ENCODE measurements at places on chromosomes 12 and 14.

- no peak for DNase-seq
These were observed 1.4 kb downstream of the PRKD1 start for GRCh38 chr14:29926228-29926627.

DNA sequence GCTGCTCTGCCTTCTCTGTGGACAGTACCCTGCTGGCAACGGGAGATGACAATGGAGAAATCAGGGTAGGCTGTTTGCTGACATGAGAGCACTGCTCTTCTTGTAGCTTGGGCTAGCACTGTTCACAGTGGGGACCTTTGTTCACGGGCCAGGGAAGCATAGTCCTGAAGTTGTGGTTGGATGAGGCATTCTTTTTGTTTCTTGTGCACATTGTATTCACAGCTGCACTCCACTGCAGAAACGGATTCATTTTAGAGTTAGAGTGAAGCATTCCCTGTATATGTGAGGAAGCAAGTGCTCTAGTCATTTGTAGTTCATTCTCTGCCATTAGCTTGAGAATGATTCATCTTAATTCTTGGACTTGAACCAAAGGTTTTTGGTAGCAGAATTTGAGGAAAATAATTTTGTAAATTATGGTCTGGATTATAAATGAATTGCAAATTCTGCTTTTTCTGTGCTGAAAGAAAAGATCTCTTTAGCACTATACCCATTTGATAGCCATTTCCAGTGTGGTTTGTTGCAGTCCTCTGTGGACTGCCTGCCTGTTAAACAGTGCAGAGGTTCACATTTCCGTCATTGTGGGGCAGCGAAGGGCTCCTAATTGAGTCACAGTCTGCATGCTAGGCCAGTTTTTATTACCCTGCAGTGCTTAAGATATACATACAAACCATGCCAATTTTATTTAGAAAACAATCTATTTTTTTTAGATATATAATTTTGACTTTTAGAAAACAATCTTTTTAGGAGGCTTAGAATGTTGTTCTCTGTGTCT is 80.6 kb downstream of the APAF1 start:
- DNase-seq, result no peak

- no peak for DNase-seq
These were observed 31.6 kb upstream of the SGPP1 start for GRCh38 chr14:63759456-63759855.

DNA sequence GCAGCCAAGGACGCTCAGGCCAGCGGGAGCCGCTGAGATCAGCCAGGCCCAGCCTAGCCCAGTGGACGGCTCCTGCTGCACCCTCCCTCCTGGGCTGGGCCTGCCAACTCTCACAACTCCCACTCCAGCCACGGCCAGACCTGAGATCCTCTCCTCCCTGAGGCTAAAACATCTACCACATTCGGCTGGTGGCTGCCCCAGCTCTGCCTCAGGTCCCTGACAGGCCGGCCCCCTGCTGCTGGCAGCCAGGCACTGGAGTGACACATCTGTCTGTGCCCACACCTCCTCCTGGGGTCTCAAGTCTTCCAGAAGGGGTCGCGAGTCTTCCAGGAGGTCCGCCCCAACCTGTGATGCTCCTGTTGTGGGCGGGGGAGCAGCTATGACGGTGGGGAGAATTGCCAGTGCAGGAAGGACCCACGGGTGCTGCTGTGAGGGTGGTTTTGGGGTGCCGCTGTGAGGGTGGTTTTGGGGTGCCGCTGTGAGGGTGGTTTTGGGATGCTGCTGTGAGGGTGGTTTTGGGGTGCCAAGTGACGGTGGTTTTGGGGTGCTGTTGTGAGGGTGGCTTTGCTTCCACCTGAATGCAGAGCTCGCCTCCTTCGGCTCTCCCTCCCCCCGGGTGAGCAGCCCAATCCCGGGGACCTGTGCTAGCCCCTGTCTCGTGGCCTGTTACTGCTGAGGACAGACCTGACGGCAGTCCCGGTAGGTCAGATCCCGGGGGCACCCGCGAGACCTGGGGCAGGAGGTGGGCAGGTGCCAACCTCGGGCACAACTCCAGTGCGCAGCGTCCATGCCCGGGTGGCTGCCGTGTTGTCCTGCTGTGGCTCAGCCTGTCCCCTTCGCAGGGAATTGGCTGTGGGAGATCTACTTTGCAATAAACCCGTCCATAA is 27.5 kb upstream of the C14orf180 start:
- no peak for DNase-seq

DNA sequence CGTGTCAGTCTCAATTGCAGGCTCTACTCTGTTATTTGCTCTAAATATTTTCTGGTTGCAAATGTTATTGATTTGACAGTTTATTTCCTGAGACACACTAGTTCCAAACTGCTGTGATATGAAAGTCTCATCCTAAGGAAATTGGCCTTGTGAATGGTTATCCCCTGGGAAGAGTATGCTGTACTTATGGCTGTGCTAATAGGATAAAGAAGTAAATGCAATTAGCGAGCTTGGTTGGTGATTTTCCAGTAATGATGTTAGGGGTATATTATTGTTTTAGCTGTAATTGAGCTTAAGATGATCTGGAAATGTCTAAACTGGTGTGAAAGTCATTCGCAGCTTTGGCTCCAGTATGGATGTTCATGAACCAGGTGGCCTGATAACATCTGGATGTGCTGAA is 197.9 kb downstream of the SUDS3 start:
- no peak for DNase-seq

GRCh38 chr14:88599326-88599725 is 36.5 kb downstream of the ZC3H14 start:
- no peak for DNase-seq

GRCh38 chr12:79252358-79253075 is 387.9 kb downstream of the SYT1 start:
- no peak for DNase-seq

DNA sequence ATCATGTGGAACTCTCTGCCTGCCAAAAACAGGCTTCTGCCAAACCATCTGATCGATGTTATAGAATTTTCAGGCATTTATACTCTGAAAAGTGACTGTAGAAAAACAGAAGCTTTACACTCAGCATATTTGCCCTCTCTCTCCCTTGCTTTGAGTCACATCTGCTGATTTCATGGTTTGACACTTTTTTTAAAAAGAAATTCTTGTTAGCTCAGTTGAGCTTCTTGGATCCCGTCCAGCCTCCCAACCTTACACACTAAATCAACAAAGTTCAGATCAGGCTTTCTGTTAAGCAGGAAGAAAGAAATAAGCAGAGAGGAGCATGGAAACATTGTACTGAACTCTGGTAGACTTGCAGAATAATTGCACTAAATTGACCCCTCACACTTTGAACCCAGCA is 193.6 kb upstream of the SEL1L start:
- DNase-seq, result no peak

DNA sequence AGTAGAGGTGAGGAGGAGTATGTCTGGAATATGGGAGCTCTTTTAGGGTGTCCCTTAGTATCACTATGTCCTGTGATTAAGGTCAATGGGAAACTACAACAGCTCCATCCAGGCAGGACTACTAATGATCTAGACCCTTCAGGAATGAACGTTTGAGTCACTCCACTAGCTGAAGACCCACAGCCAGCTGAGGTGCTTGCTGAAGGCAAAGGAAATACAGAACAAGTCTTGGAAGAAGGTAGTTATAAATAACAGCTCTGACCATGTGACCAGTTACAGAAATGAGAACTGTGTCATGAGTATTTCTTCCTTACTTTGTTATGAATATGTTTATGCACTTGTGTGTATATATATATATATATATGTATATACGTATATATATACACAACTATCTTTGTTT is 40.5 kb upstream of the USP44 start:
- DNase-seq, result no peak

DNA sequence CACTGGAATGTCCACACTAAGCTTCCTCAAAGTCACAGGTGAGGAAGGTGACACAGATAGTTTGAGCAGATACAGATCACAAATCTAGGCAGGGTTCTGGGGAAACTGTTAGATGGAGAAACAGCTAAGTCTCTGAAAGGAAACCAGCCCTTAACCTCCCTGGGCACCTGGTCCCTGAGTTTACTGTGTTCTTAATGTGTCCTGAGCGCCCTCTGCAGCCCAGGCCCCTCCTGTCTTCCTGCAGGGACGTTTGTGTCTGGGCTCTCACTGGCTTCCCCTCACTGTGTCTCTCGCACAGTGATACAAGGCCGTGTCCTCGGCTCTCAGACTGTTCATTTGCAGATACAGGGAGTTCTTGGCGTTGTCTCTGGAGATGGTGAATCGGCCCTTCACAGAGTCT is 684.3 kb downstream of the TMEM121 start:
- DNase-seq, result no peak

- DNase-seq, result no peak
These were observed 4.2 kb upstream of the KLC1 start for GRCh38 chr14:103624860-103625259.

- no peak for DNase-seq
These were observed 7.5 kb upstream of the NPFF start for GRCh38 chr12:53514628-53515290.

- no peak for DNase-seq
These were observed 53.5 kb downstream of the PPP1R12A start for GRCh38 chr12:79881351-79881750.

- DNase-seq, result no peak
These were observed 337.6 kb upstream of the OR4E1 start for GRCh38 chr14:22011253-22011642.

DNA sequence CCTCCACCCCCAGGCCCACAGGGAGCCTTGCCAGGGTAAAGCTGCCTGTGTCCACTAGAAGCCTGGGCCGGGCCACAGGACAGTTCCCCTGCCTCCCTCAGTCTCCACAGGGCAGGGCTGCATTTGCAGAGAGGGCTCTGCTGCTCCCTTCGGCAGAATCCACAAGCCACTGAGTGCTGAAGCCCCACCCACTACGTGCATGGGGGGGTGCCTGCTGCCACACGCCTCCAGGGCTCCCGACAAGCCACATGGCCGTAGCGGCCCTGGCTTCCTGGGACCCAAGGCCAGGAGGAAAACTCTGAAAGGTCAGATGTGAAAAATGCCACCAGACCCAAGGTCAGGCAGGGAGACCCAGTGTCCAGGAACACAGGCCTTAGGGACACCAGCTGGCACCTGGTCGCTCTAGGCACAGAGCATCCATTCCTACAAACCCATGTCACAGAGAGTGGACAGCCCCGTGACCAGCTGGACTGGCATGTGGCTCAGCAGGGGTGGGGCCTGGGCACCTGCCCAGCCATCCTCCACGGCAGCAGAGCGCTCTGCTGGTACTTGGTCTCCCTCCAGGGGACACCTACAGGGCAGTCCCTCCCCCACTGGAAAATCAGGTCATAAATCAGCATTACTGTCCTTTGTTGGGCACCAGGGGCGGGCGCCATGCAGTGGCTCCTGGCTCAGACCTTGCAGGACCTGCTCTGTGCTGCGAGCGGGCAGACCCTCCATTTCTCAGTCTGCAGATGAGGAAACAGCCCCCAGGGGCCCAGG is 42.9 kb downstream of the CCDC85C start:
- DNase-seq, result no peak

GRCh38 chr12:116616536-116617248 is 57.5 kb downstream of the MAP1LC3B2 start:
- no peak for DNase-seq

DNA sequence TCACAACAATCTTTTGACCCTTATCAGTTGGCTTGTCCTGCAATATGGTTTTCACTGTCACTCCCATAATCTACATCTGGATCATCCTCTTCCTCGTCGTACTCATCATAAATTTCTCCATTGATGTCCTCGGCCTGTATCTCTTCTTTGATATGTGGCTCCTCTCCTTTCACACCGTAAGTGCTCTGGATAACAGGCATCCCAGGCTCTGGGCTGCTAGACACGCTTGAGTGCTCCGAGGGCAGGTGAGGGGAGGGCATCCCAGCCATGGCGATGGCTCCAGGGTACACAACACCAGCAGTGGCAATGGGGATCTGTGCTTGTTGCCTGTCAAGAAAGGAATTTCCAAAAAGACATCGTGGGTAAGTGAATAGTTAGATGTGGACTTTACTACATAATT is 415.3 kb downstream of the SOX5 start:
- DNase-seq, result no peak

GRCh38 chr12:48441069-48441468 is 31.3 kb upstream of the ANP32D start:
- DNase-seq, result no peak

- DNase-seq, result no peak
These were observed 221.6 kb downstream of the C12orf75 start for GRCh38 chr12:105552056-105552455.

DNA sequence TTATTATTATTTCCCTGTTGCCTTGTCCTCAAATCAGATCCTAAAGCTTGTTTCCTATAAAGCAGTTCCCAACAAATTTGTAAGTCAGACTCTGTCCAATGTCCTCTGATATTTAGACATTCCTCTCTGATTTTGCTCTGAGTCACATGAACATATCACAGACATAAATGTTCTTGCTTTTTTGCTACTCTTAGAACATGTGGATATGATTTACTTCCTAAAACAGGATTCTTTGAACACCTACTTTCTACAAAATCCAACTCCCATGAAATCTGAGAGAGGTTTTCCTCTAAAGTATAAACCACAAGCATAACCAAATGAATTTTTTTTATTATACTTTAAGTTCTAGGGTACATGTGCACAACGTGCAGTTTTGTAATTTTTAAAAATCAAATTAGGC is 181.3 kb upstream of the SLC38A2 start:
- no peak for DNase-seq

GRCh38 chr14:53190938-53191337 is 37.8 kb upstream of the DDHD1 start:
- DNase-seq, result no peak

DNA sequence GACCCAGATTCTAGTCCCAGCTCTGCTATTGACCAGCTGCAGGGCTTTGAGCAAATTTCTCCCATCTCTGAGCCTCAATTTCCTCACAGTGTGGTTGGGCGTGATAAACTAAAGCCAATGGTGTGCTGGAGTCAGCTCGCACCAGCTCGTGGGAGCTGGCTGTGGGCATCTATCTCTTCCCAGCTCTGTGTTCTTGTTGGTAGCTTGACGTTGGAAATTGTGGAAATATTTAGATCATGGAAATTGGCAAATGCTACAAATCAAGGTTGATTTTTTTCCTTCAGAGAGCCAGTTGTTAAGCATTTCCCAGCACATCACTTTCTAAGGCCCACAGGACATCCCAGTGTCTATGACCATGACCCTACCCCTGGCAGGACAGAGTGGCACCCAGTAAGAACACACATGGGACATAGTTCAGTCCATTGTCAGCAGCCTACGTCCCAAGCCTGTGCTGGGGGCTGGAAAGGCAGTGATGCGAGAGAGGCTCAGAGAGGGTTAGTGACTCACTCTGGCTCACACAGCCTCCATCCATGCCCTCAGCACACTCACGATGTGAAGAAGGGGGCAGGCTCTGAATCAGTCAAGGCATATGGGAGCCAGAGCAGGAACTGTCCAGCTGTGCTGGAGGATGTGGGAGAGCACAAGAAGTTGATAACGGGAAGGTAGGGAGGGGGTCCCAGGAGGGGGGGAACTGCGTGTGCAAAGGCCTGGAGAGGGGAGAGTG is 77.6 kb downstream of the LGMN start:
- no peak for DNase-seq
